ENCODE measurements at places on chromosomes 16 and 17.
A peak's percentile ranks its signal among the peaks of the same experiment; 100 is the strongest.

DNA sequence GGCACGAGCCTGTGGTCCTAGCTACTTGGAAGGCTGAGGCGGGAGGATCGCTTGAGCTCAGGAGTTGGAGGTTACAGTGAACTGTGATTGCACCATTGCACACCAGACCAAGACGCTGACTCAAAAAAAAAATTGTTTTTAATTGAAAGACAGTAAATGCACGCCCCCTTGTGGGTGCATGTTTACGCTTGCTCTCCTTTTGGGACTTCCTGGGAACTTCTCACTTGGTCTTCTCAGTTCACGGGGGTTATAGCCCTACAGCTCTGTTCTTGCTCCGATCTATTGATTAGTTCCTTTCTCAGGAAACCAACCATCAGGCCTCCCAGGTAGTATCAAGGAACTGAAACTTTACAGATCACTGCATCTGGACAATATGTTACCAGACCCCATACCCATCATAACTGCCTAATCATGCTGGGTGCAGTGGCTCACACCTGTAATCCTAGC lies 14.2 kb upstream of the RIPOR1 start:
- DNase-seq, result peak; percentile 85

DNA sequence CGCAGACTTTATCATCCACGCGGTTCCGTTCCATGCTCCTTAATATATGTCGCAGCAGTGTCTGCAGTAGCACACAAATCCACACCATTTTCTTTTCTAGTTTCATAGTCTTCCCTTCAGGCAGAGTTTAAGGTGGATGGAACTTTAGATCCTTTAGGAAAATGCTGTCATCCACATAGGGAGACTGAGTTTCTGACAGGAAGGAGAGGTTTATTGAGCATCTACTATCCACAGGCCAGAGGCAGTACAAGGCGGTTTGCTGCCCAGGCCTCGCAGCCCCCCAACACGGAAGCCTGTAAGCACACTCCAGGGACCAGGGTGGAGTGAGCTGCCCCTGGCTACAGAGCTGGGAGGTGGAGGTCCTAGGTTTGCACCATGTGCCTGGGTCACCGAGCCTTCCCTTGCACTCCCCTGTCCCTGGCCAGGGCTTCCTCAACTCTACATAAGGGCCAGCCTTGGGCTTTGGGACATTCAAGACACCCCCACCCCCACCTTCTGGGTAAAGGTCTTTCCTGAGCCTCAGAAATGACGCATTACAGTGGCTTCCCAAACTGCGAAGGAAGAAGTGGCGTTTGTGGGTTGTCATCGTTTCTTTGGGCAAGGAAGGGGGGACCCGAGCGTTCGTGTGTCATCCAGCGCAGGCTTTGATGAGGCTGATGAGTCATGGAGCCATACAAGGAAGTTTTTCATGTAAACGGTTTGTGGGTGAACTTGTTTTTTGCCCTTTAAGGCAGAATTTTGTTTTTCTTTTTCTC lies 146.5 kb upstream of the PLCG2 start:
- peak; percentile 86 for DNase-seq

DNA sequence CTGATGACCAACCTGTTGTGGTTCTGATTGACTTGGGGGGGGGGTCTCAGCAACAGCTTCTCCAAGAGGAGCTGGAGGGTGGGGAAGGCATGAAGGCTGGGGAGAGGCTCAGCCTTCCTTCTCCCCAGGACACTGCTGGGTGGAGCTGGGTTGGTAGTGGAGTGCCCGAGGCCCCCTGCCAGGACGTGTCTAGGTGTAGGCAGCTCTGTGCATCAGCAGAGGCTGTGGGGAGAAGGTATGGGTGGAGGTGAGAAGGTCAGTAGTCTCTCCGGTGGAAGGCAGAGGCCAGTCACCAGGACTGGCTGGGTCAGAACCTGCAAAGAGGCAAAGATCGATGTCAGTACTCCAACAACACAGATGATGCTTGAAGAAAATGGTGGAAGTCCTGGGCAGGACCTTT lies 3.9 kb downstream of the CHAD start:
- DNase-seq, result no peak

DNA sequence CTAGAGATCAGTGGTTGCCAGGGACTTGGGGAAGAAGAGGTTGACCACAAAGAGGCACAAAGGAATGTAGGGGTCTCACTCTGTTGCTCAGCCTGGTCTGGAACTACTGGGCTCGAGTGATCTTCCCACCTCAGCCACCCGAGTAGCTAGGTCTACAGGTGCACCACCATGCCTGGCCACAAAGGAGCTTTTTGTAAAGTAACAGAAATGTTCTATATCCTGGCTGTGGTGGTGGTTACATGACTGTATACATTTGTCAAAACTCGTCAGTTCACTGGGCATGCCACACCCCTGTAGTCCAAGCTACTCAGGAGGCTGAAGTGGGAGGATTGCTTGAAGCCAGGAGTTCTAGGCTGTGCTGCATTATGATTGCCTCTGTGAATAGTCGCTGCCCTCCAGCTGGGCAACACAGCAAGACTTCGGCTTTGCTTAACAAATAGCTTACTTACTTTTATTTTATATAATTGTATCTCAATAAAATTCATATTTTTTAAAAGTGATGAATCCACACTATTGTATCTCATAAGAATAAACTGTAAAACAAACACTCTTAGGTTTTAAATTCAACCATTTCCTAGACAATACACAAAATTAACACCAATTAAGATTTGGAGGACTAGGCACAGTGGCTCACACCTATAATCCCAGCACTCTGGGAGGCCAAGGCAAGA lies 5.0 kb downstream of the SKA2 start:
- DNase-seq, result no peak
